ENCODE measurements at places on chromosomes 12 and 14. TPM values are rescaled to one million over a fixed set of nuclear protein-coding genes. Genes with fewer than 3 reads are reported as not detected.

The STON2 gene
- polyA plus RNA-seq = 2.5 TPM

The MGP gene
- polyA plus RNA-seq = not detected

The TMEM63C gene
- polyA plus RNA-seq = 0.78 TPM

The NKX2-1 gene
- polyA plus RNA-seq = not detected

The CCDC177 gene
- polyA plus RNA-seq = not detected

Measured in CD14-positive monocyte (primary cell).